Hematopoietic multipotent progenitor cell treated with erythropoietin and hydrocortisone succinate and interleukin-3 and kit ligand, for 17 days (in vitro differentiated cells): ENCODE measurements at places on chromosomes 2 and 18.

- DNase-seq, result no peak
Observed at GRCh38 chr2:27831279-27832050, 58.7 kb downstream of the RBKS start.

- no peak for DNase-seq
Observed at GRCh38 chr18:22194151-22194598, 24.8 kb downstream of the GATA6 start.

DNA sequence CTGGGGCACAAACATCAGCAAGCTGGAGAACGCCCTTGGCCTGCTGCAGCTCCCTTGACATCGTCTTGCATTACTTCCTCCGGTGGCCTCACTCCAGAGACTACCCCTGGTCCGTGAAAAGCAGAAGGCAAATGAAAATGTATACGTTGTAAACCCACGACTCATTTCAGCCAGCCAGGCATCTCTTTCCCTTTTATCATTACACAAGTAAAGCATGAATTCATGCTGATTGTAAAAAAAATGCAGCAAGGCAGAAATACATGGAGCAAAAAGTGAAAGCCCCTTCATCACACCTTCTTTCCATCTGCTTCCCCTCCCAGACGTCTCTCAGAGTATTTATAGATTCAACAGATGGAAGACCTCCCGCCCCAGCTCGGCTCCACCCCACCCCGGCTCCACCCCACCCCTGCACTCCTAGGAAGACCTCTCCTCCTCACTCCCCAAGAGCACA lies 41.6 kb upstream of the RALBP1 start:
- no peak for DNase-seq

DNA sequence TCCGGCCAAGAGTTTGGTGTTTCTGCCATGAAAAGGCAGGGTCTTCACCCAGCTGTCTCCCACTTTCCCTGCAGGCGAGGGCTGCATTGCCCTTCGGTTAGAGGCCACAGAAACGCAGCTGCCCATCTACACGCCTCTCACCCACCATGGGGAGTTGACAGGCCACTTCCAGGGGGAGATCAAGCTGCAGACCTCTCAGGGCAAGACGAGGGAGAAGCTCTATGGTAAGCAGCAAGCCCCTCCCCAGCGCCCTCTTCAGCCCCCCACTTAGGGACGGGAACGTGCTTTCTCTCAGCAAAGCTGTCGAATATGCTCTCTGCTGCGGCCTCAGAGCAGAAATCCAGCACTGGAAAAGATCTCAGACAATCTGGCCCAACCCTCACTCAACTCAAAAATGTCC lies 57.7 kb upstream of the ATG16L1 start:
- no peak for DNase-seq

GRCh38 chr2:18465979-18466378 lies 94.5 kb downstream of the RDH14 start:
- DNase-seq, result no peak

DNA sequence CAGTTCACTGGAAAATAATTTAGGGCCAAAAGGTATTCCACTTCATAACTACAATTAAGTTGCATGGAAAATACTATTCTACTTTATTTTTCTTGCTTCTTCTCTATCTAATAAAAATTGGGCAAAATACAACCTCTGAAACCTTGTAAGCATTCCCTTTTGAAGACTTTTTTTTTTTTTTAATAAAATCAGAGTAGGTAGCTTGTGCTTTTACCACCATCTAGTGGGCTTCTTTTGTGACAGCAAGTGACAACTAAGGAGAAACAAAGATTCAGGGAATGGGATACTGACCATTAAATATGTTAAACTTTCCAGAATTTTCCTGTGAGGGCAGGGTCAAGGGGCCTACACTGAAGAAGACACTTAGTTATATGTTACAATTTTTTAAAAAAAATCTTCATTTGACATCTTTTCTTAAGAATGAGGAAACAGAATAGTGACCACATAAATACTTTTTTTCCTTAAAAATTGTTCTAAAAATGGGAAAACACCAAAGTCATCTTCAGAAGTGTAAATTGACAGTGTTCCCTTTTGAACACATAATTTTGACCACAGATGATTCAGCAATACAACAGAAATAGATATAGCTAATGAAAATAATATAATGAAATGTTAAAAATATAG lies 1183.2 kb upstream of the ACVR2A start:
- DNase-seq, result no peak

DNA sequence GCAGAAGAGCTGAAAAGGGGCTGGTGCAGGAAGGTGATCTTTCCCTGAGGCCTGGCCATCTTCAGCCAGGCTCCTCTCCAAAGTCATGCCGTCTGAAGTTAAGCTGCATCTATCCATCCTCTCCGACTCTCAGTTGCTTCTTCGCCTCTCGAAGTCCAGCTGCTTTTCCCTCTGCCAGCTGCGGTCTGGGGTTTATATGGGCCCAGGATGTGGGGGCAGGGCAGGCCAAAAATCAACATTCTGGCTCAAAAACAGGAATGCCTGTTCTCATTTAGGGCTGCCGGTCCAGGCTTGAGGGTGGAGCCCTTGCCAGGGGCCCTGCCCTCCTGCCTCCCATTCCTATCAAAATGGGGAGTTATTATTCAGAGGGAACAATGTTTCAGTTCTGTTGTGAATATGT lies 31.2 kb downstream of the CREG2 start:
- no peak for DNase-seq

DNA sequence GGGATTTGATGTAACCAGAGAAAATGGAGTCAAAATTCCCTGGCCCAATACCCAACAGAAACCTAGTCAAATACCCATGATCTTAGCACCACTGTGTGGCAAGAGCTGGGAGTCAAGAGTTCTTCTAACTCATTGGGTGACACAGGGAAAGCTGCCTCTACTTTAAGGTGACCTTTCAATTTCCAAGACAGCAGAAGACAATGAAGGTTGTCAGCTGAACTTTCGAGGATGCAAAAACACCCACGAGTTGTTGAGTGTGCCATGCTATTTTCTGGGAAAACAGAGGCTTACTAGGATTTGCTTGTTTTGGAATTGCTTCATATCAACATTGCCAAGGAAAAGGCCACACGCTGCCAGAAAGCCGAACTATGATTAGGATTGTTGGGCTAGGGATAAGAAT lies 61.6 kb upstream of the CYRIA start:
- DNase-seq, result no peak

- DNase-seq, result no peak
Observed at GRCh38 chr2:26455670-26456439, 22.1 kb downstream of the OTOF start.

- DNase-seq, result no peak
Observed at GRCh38 chr2:27977731-27978312, 87.3 kb downstream of the BABAM2 start.

- no peak for DNase-seq
Observed at GRCh38 chr2:42922790-42923579, 130.6 kb upstream of the HAAO start.
